ENCODE measurements at places on chromosomes 7 and 10.

DNA sequence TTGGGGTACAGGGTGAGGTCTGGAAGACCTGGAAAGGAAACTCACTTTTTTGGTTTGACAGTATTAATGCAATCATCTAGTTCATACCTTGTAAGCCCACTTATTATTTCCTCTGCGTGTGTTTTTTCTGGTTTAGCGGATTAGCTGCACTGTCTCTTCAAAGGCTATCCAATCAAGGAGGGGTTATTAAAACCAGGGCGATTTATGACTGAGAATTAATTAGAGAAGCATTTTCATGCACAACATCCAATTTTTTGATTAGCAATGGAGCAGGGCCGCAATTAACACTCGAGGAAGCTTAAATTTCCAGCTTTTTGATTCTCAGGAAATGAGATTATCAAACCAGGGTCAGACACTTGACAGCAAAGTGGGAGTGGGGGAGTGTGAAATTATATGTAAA, 248.9 kb downstream of the EXOC4 start:
- DNase-seq, result no peak

DNA sequence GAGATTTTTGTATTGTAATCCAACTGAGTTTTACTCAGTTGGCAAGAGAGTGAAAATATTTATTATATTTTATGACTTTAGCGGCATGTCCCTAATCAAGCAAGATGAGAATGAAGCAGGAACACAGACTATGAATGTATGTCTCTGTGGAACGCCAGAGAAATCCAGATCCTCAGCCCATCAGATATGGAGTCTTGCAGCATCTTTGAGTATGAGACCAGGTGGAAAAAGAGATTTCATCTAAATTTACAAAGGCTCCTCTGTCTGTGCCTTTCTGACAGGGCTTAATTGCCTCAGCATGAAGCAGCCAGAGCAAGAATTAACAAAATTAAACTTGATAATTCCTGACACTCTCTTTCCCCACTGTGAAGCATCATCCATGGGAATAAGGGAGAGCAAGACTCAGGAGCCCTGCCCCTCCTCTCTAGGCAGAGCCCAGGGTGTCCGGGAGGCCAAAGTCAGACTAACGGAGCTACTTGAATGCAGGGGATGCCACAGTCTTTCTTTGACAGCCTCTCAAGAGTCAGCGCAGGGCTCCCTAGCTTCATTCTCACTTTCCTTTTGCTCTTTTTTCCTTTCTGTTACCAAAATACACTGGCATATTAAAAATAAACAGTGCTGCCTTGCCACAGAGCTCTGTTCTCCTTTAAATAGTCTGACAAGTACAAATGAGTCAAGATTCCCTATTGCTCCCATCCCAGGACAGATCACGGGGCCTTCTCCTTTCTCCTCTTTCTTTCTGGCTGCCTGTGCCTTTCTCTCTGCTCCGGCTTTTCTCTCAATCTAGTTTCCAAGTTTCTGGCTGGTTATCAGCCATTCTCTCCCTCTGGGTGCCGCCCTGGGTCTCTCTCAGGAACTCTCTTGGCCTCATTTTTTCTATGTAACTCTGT, 132.2 kb upstream of the INHBA start:
- DNase-seq, result no peak

GRCh38 chr10:61730671-61731070, 67.9 kb downstream of the CABCOCO1 start:
- no peak for DNase-seq

- DNase-seq, result peak; percentile 56
Measured at GRCh38 chr10:96681524-96681923, 38.8 kb downstream of the PIK3AP1 start.

GRCh38 chr10:113494761-113495160, 58.1 kb upstream of the HABP2 start:
- DNase-seq, result no peak

- DNase-seq, result no peak
Measured at GRCh38 chr10:129033340-129033739, 433.7 kb upstream of the MGMT start.

- DNase-seq, result no peak
Measured at GRCh38 chr7:14858410-14858809, 44.1 kb downstream of the DGKB start.

DNA sequence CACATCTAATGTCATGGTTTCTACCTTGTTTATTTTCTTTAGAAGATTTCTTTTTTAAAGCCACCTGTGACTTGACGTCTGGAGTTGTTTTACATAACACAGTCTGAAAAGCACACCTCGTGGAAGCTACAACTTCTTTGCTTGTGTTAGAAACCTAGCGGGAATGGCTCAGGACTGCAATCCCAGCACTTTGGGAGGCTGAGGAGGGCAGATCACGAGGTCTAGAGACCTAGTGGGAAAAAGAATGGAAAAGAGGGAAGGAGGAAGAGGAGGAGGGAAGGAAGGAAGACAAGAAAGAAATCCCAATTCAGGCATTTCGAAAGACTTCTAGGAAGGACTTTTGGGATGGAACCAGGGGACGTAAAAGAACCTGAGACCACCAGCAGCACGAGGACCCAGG, 146.3 kb upstream of the CELF2 start:
- no peak for DNase-seq

DNA sequence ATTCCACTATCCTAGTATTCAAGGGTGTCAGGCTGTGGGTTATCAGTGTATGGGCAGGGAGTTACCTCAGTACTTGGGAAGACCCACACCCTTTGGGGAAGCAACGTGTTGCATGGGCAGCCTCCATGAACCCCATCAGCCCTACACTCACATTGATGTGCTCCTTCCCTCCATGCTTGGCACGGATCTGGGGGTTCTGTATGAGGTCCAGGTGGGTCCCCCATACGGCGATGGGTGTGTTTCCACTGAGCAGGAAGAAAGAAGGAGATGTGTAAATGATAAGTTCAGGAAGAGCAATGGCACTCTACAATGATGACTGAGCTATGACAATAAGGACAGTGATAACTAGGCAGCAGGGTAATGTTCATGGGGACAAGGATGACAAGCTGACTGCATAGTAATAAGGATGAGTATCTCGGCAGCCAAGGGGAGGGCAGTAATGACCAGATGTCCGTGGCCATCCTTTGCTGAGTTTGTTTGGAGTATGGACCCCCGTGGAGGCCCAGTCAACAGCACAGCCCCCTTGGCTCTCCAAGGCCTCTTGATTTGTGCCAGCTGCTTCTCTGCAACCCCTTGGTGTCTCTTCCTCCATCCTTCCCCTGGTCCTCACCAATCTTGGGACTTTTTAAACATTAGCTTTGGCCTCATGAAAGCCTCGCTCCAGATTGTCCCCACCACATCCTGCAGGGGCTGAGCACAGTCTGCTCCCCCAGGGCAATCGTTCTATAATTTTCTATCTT, 394.2 kb downstream of the PLXNA4 start:
- no peak for DNase-seq

DNA sequence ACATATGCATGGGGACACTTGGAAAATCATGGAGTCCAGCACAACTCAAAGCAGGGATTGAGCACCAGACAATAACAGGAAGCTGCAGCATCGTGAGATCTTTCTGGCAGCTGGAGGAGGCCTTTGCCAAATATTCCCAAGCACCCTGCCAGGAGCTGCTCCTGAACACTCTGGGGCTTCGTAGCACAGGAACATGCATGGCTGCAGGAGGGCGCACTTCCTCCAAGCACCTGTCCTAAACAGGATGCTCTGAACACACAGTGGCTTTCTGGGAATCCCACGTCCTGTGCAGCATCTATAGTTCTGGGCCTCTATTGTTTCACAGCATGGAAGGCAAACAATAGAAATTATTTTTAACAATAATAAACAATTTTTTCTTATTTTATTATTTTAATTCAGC, 4.1 kb downstream of the ABLIM1 start:
- no peak for DNase-seq

- no peak for DNase-seq
Measured at GRCh38 chr7:151493083-151493482, 26.6 kb downstream of the RHEB start.

GRCh38 chr7:130491841-130492522, at the start of gene MEST:
TSS of gene MEST (plus strand) at chr7:130492085. CDS start at chr7:130492314, 229 bp downstream.
- DNase-seq, result no peak

GRCh38 chr10:97006364-97006763, 174.3 kb downstream of the LCOR start:
- DNase-seq, result no peak

- DNase-seq, result peak; percentile 75
Measured at GRCh38 chr10:72322030-72322279, 32.8 kb downstream of the DNAJB12 start.

DNA sequence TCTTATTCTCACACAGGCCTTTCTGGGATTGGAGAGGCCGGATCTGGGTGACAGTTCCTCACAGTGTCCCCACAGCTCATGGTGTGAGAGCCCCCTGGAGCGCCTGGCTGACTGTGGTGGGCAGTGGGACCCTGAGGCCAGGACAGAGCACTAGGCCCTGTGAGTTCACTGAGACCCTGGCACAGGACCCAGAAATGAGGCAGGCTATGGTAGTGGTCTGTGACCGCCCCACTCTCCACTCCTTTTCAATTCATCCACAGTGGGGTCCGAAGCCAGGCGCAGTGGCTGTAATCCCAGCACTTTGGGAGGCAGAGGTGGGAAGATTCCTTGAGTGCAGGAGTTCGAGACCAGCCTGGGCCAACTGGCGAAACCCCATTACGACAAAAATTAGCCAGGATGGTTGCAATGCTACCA, 95.9 kb upstream of the TNRC18 start:
- DNase-seq, result no peak

GRCh38 chr7:80017101-80017698, 117.4 kb upstream of the GNAI1 start:
- DNase-seq, result no peak

DNA sequence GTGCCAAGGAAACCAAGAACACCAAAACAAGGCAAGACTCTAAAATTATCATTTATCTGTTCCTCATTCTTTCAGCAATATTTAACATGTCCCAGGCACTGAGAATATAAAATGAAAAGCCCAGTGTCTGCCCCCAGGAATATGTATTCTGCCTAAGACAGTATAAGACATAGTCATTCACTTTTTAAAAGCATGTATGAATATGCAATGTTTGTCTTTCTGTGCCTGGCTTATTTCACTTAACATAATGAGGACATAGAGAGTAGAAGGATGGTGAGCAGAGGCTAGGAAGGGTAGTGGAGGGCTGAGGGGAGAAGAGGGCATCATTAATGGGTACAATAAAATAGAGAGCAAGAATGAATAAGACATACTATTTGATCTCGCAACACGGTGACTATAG, 44.6 kb upstream of the BET1 start:
- no peak for DNase-seq

DNA sequence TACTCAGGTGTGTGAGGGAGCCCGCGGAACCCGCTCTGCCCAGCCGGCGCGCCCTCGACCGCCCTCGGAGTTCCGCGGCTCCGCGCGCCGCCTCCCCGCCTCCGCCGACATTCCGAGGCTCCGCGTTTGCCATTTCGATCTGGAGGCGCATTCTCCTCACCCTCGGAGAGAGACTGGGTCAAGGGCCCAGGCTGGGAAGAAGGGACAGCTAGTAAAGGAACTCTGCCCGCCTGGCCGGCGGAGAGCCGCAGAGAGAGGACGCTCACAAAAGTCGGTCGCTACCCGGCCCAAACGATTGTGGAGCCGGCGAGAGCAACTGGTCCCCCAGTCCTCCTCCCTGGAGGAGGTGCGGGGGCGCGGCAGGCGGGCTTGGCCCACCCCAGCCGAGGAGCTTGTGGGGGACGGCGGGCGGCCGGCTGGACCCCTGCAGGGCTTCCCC, 74.5 kb upstream of the LEP start:
- DNase-seq, result no peak
